ENCODE measurements at places on chromosomes 6 and 20.

DNA sequence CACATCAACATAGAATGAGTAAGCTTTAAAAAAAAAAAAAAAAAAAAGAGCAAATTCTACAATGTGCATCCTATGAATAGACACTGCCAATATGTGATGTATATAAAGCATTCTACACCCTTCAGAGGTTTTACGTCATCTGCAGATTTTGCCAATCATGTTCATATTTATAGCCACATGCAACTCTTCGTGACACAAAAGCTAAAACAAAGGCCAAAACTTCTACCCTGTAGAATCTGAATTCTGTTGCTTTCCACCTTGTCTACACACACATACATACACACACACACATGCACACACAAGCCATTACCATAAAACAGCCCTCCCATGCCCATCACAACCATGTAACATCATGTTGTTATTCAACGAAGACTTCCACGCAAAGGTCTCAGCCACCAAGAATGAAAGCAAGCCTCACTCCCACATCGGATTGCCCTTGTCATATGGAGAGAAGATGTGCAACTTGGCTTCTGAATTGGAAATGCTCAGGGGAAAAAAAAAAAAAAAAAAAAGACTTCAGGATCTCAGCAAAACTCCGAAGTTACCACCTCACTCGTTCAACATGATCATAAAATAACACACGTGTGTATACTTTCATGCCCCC is 479.4 kb upstream of the JARID2 start:
- DNase-seq, result no peak

GRCh38 chr20:24985802-24986201 is 6.7 kb downstream of the APMAP start:
- DNase-seq, result no peak

DNA sequence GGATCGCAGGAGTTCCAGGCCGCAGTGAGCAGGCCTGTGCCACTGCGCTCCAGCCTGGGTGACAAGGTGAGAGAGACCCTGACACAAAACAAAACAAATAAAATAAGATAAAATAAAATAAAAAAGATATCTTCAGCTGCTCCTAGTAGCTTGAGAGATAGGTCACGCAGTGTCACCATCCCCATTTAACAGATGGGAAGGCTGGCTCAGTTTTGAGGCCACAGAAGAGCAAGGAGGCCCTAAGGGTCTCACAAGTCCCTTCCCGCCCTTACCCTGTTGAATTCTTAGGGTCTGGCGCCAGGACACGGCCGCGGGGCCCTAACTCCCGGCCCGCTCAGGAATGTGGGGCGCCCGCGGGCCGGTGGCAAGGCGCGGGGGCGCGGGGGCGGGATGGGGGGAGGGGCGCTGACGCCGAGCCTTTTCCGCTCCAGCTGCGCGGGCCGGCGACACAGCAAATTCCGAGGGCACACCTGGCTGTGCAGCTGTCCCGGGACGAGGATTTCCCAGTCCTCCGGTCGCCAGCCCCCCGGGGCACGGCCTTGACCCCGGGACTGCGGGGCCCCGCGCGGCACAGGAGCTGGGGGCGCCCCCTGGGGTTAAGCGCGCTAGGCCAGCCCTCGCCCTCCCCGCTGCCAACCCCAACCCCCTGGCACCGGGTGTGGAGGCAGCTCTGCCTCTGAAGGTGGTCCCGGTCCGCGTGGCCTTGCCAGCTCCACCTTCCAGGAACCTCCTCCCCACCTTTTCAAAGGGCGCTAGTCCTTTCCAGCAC is 10.3 kb upstream of the R3HDML start:
- DNase-seq, result no peak

DNA sequence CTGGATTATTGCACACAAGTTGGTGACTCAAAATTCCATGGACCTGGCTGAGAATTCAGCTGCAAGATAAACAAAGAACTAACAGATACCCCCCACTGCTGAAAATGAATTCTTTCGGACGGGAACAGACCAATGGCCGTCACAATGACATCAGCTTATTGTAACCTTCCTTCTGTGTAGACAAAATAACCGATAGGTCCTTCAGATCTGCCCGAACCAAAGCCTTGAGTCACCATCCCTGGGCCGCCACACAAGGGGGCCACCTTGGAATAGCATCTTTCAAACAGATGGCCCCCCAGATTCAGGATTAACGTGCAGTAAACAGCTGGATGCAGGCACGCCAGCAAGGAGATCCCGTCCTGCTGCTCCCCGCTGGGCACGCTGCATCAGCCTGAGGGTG is 214.0 kb upstream of the EXOC2 start:
- DNase-seq, result no peak

GRCh38 chr20:19833395-19833794 is 75.3 kb downstream of the RIN2 start:
- DNase-seq, result no peak

- DNase-seq, result no peak
These were observed 5.9 kb downstream of the MED20 start for GRCh38 chr6:41914869-41915530.

- DNase-seq, result no peak
These were observed 139.5 kb downstream of the BCAS1 start for GRCh38 chr20:53930651-53931504.

GRCh38 chr6:131122007-131122406 is 13.3 kb upstream of the AKAP7 start:
- no peak for DNase-seq

- no peak for DNase-seq
These were observed 42.8 kb upstream of the UBR2 start for GRCh38 chr6:42520786-42521607.

DNA sequence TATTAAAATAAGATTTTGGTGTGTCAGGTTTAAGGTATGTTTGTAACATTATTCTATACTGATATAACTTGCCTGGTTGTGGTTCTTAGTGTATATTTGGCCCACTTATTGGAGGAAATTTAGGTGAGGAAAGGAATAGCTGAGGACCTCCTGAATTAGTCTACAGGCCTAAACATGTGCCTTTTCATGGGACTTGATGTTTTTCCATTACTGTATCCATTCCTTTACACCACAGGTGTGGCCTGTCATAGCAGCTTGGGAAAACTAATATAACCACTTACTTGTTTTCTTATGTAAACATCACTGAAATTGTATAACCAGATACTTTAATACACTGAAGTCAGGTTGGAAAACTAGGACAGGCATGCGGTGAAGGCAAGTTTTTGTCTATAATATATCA is 27.6 kb downstream of the BCKDHB start:
- no peak for DNase-seq

DNA sequence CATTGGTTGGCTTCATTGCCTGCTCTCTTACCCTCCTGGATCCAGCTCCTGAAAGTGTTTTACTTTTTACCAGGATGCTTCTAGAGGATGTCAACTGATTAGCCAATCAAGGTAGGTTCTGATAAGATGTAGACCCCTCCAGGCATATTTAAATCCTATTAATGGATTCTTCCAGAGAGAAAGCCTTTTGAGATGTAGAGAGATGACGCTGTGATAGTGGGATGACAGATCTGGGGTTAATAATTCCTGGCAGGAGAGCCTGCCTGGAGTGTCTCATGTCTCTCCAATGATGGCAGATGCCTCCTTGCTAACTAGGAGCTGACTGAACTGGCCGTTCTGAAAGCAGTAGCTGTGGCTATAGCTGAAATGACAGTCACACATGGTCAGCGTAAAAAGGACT is 116.9 kb upstream of the DTNBP1 start:
- no peak for DNase-seq

GRCh38 chr6:30893001-30893591 is 8.8 kb downstream of the DDR1 start:
- no peak for DNase-seq

DNA sequence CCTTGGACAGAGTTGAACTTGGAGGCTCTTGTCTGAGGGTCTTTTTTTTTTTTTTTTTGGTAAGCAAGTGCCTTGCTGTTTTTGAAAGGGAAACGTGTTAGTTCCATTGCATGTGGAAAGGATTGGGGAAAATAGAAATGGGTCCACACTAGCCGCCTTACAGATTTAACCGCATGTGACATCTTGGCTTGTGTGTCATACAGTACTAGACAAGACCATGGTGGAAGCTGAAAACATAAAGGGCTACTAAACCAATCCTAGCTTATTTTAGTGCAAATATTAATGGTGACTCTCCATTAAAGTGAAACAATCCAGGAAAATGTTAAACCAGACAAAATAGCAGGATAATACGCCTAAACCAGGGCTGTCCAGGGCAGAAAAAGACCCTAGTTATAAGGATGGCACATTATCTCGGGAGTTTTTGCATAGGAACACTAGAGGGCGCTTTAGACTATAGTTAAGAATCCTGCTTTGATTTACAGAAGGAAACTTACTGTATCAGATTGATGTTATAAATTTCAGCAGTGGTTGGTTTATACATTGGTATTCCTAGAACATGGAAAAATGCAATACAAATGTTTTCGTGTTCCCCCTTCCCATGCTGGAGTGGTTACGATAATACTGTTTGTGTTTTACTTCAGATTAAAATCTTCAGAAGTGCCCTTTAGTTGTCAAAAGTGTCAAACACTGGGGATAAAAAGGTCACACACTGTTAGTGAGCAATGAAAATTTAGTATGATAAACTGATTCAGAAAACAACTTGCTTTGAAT is 59.8 kb upstream of the DEK start:
- no peak for DNase-seq

Data from stimulated activated CD8-positive, alpha-beta memory T cell treated with anti-CD3 and anti-CD28 coated beads, Interleukin-15, amount 100 ng/mL, for 4 hours (primary cell).